ENCODE measurements at places on chromosomes 12 and 14.

- DNase-seq: no peak
Observed at GRCh38 chr12:15536446-15536845, 214.1 kb downstream of the PTPRO start.

GRCh38 chr14:103881268-103882201 is 34.2 kb upstream of the PPP1R13B start:
- DNase-seq: no peak

GRCh38 chr14:61113561-61114225 is 132.6 kb downstream of the SLC38A6 start:
- no peak for DNase-seq

GRCh38 chr12:42977451-42978230 is 388.1 kb upstream of the PRICKLE1 start:
- no peak for DNase-seq
